Fibroblast of skin of right biceps (primary cell): ENCODE measurements at places on chromosomes 3 and 15.

DNA sequence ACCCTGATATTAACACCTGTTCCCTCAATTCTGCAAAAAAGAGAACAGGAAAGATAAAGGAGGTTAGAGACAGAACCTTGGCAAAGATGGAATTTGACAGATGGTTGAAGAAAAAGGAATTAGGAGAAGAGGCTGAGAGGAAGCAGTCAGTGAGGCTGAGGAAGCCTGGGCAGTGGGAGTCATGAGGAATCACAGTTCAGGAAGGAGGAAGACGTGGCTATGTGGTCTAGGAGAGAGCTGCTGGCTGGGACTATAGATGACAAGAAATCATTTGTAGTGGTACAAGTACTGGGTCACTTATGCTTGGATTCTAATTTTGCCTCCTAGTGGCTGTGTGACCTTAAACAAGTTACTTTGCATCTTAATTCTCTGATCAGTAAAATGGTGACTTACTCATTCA is 49.0 kb downstream of the LARS2 start:
- DNase-seq, result no peak

- peak; percentile 96 for DNase-seq
Measured at GRCh38 chr3:190385731-190386688, 2.0 kb upstream of the CLDN16 start.

DNA sequence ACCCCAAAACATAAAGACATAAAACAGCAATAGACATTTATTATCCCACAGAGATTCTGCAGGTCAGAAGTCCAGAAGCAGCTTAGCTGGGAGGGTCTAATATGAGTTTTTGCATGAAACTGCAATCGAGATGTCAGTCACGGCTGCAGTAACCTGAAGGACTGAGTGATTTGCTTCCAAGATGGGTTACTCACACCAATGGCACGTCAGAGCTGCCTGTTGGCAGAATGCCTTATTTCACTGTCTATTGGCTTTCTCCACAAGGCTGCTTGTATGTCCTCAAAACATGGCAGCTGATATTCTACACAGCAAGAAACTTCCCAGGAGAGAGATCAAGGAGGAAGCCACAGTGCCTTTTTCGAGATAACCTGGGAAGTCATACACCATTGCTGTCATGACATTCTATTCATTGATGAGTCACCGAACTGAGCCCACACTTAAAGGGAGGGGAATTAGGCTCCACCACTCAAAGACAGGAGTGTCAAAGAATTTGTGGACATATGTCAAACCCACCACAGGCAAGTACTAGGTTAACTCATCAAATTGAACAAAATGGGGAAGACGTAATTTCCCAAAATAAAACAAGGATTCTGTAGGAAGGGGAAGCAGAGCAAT is 122.2 kb downstream of the SYNPR start:
- peak; percentile 56 for DNase-seq

- DNase-seq, result no peak
Measured at GRCh38 chr15:60795471-60795870, 316.5 kb upstream of the ICE2 start.

- peak; percentile 48 for DNase-seq
Measured at GRCh38 chr3:134313847-134314587, 60.2 kb downstream of the AMOTL2 start.
